ENCODE measurements at places on chromosomes 2 and 18. TPM values are rescaled to one million over a fixed set of nuclear protein-coding genes. Genes with fewer than 3 reads are reported as not detected.

Gene CTDP1
- 21.3 TPM for total RNA-seq

Gene ANO7
- 0.64 TPM for total RNA-seq

Gene IL36G
- total RNA-seq: not detected

Gene PHOSPHO2
- 2.6 TPM for total RNA-seq

Gene DLX2
- under 0.01 TPM for total RNA-seq

Gene DOK6
- 2.6 TPM for total RNA-seq

Gene WNT6
- not detected for total RNA-seq

Gene USP14
- 27.6 TPM for total RNA-seq

Gene CNTNAP5
- not detected for total RNA-seq

Gene C2orf72
- total RNA-seq: not detected
